ENCODE measurements at places on chromosomes 12 and 14.

- DNase-seq = no peak
Measured at GRCh38 chr14:104786091-104786586, 9.4 kb downstream of the AKT1 start.

DNA sequence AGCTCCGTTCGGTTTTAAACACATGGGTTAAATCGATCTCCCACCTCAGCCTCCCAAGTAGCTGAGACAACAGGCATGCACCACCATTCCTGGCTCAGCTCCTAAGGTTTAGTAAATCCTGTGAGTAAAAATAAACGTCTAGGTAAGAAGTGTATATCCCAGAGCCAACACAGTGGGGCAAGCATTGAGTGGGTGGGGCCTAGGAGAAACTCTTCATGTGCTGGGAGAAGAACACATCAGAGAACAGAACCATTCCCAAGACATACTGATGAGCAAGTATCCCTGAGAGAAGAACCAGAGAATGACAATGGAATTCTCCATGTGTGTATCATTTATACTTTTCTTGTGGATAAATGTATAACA is 86.3 kb downstream of the SEC23A start:
- DNase-seq = no peak

DNA sequence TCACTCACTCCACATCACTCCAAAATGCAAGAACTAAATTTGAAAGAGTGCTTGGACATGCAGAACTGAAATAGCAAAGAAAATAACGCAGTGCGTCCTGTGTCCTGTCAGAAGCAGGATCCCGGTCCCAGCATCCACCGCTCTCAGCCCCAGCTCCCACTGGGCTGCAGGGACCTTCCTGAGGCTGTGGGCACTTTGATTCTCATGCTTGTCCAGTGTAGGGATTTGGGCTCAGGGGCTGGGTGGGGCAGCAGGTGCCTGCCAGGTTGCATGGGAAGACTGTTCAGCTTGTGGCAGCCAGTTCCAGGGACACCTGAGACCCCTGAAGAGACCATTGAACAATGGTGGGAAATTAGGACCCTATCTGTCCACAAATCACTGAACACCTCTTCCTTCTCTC is 140.0 kb upstream of the FKBP4 start:
- no peak for DNase-seq

- DNase-seq = no peak
Measured at GRCh38 chr12:31950088-31950487, 9.1 kb upstream of the RESF1 start.

DNA sequence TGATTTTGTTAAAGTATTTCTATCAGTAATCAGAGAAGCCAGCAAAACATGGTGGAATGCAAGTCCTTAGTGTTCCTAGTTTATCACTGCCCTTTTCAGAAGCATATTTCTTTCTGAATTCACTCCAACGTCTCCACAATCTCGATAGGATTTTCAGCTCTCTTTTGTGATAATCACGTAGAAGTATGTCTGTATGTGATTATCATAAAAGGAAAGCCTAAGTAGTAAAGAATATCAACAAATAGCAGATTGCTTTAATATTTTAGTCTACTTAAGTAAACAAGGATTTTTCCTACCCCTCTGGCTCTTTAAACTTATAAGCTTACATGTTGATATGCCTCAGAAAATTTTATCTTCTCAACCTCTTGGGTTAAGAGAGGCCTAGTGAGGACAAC is 147.4 kb upstream of the NUDT4 start:
- DNase-seq = no peak

DNA sequence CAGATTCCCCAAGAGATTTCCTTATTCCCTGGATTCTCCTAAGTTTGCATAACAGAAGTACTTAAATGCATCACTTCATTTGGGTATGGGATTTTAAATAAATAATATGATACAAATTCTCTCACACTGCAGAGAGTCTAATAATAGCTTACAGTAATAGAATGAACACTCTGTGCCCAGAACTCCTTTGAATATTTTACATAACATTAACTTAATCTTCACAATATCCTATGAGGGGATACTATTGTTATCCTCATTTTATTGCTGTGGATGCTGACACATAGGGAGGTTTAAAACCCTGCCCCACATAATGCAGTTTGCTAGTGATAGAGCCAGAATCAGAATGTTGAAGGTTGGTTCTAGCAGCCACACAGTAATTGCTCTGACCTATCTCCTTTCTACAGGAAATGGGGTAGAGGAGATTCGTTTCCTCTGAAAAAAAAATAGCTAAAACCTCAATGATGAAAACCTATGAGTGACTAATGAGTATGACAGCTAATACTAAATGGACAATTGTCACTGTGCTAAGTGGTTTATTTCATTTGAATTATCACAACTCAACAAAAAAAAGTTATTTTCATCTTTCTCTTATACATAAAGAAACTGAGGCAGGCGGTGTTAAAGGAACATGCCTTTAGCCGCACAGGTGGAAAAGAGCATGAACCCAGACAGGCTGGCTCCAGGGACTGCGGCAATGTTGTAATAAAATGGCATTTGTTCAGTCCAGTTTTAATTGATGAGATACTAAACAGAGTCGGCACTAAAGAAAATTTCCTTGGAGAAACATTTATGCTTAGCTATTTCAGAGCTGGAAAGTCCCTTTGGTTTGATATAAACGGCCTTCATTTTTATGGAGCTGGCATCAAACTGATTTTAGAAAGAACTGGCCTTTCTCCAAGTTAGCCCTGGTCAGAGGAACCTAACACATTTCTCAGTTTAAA is 880.9 kb downstream of the NRXN3 start:
- DNase-seq = no peak

DNA sequence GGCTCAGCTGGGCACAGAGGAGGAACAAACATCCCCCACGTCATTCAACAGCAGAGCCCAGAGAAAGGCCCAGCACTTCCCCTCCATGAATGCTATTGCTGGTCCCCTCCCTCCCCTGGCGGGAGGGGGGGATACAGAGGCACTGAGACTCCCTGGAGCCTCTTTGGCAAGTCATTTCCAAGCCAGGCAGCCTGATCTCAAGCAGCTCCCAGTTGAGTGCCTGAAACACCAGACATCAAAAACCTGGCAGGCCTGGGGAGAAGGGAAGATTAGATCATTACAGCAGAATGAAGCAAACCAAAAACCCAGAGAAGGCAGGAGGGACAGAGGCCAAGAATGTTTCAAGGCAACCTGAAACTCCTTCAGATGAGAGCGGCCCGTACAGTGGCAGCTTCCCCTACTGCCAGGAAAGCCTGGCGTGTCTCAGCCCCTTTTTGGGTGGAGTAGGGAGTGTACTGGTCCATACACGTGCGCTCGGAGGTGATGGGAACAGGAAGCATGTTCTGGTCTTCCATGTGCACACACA is 92.1 kb downstream of the LRRC74A start:
- DNase-seq = peak; percentile 52

- no peak for DNase-seq
Measured at GRCh38 chr12:7872566-7873319, at the start of gene SLC2A14. Gene SLC2A14, minus strand, starts transcription at chr12:7872915. Its CDS starts 3,035 bp downstream, at chr12:7869880.
